ENCODE measurements at places on chromosomes 16 and 17.

DNA sequence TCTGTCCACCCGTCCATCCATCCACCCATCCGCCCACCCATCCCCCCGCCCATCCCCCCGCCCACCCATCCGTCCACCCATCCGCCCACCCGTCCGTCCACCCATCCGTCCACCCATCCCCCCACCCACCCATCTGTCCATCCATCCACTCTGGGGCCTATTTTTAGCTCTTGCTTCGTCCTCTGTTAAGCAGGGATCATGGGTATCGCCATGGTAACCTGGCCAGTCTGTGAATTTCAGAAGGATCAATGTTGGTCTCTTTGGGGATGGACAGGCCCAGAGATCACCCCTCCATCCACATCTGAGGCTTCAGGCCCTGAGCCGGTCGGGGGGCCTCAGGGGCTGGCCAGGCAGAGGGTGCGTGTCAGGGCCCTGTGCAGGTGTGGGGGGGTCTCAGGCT lies 15.2 kb upstream of the DPEP1 start:
- peak; percentile 56 for DNase-seq

GRCh38 chr17:29753845-29754439 lies 131.2 kb upstream of the CORO6 start:
- DNase-seq, result no peak

DNA sequence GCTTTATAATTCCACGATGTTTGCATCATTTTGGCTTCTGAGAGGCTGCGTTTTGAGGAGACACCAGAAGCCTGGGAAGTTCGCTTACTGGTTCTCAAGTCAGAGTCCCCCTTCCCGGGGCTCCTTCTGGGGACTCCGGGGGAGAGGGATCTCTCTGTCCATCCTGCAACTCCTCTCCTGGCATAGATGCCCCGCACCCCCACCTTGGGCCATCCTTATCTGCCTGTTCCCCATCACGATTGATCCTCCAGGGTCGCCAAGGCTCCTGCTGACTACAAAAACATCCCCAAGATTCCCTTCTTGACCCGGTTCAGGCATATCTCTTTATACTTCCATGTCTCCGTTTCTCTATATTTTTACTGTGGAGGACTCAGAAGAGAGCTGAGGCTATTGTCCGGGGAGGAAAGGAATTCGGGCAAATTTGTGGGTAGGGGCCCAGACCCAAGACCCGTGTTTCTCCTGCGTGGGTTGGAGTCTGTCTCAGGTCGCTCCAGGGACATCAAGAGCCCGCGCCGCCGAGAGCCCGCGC lies 18.4 kb upstream of the HOXB13 start:
- no peak for DNase-seq

GRCh38 chr17:58192612-58193011 lies at the start of gene EPX:
TSS of gene EPX (plus strand) at chr17:58192726. CDS start at chr17:58192847, 121 bp downstream.
- no peak for DNase-seq

GRCh38 chr17:80693511-80693910 lies 148.9 kb downstream of the RPTOR start:
- DNase-seq, result no peak

DNA sequence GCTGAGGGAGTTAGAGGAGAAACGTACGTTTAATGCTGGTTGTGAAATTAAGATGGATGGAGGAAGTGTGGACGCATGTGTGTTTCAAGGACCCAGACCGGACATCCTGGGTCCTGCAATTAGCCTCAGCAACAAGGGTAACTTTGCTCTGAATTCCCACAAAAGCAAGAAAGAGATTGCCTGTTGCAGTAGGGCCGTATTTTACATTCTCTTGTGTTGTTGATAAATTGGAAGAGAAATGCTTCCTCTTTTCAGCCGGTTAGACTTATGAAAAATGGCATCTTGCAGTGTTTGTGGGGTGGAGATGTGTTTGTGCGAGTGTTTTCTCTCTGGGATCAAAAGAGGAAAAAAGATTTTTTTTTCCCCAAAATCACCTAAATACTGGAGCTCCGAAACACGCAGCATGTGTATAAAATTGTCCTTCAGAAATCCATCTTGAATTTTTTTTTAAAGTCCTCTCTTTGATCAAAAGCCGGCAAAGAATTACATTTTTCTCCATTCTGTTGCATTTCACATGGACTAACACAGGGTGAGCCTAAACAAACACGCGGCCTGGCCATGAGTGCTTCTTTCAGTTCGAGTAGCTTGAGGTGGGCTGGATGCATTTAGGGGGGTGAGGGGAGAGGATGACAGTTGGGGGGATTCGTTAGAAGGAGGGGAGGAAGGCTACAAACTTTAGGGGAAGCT lies 251.6 kb downstream of the C16orf95 start:
- no peak for DNase-seq

DNA sequence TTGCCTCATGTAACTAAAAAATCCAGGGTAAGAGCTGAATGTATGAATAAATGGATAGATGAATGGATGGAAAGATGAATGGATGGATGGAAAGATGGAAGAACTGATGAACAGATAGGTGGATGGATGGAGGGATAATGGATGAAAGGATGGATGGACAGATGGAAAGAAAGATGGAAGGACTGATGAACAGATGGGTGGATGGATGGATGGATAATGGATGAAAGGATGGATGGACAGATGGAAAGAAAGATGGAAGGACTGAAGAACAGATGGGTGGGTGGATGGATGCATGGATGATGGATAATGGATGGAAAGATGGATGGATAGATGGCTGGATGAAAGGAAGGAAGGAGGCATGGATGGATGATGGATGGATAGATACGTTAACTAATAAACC lies 11.9 kb downstream of the CHD9NB start:
- no peak for DNase-seq

DNA sequence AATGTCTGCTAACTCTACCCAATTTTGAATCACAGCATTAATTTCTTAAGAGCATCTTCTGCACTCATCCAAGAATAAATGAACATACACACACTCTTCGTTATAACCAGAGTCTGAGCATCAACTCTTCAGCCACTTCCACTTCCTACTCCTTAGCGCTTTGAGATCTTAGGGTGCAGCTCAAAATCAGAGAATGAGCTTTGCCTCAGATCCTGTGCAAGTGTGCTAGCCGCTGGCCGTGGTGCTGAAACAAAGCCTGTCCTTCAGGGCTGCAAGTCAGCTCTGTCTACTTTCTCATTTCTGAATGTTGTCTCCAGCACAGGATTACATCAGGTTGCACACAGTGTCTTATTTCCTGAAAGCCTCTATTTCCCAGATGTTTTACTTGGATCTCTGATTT lies 165.4 kb downstream of the AIPL1 start:
- DNase-seq, result peak; percentile 48

All from EH (cell line).